Stimulated activated CD8-positive, alpha-beta memory T cell treated with anti-CD3 and anti-CD28 coated beads, Interleukin-15, amount 100 ng/mL, for 4 hours (primary cell): ENCODE measurements at places on chromosomes 3 and 15.

DNA sequence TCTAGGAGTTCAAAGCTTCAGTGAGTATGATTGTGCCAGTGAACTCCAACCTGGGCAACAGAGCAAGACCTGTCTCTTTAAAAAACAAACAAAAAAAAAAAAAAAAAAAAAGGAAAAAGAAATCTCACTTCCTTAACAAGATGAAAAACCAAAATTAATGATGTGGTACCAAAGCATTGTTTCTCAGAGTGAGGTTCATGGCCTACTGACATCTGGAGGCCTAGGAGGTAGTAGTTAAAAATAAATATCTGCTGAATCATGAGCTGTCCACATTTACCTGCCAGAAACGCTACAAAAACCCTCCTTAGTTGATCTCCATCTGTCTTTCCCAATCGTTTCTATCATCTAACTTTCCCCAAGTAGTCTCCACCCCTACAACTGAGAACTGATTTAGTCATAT lies 51.2 kb downstream of the EPHA6 start:
- no peak for DNase-seq

DNA sequence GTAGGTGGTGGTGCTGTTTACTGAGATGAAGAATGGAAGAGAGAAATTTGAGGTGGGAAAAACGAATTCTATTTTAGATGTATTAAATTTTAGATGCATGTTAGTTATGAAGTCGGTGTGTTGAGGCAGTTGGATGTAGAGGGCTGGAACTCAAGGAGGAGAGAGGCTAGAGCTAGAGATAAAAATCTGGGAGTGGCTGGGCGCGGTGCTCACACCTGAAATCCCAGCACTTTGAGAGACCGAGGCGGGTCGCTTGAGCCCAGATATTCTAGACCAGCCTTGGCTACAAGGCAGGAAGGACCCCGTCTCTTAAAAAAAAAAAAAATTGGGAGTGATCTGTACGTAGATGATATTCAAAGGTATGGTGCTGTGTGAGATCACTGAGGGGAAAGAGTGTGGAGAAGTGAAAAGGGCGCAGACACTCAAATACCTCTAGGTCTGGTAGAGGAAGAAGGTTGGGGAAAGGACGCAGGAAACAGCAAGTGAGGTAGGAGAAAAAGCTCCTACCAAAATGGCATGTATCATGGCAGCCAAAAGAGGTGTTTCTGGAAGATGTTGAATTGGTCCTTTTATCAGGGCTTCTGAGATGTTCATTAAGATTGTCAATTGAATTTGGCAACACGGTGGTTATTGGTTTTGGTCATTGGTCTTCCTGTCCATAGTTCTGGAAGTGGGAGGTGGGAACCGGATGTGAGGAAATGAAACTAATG lies 1.8 kb downstream of the YEATS2 start:
- DNase-seq: no peak

DNA sequence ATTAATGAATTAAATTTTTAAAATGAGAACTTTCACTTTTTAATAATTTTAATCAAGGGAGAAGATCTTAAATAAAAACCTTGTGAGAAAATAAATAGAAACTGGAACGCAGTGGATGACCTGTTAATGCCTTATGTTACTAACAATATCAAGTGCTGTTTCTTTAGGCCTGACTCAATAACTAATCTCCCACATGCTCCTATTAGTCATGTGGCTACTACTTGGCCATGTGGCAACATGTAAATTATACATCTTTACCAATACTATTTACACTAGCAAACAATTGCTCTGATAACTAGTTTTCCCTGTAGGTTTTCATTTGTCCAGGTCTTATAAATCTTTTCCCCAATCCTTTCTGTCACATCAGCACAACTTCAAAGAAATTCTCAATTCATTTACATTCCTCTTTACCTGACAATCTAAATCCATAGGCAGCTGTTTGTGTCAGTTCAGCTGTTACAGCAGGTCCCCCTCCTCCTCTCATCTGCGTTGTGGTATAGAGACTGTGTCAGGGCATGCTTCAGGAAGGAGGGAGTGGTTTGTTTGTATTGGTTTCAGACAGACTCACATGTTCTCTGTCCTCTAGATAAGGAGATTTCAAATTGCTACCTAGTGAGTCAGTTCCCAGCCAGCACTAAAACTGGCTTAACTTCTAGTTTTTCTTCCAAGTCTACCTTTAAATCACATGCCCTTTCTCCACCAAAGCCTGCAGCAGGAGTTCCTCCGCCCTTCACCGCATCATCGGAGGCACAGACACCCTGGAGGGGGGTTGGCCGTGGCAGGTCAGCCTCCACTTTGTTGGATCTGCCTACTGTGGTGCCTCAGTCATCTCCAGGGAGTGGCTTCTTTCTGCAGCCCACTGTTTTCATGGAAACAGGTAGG lies 11.3 kb upstream of the C3orf52 start:
- DNase-seq: no peak

GRCh38 chr15:40830884-40831283 lies 2.4 kb upstream of the PPP1R14D start:
- no peak for DNase-seq
